ENCODE measurements at places on chromosomes 3 and 15.

DNA sequence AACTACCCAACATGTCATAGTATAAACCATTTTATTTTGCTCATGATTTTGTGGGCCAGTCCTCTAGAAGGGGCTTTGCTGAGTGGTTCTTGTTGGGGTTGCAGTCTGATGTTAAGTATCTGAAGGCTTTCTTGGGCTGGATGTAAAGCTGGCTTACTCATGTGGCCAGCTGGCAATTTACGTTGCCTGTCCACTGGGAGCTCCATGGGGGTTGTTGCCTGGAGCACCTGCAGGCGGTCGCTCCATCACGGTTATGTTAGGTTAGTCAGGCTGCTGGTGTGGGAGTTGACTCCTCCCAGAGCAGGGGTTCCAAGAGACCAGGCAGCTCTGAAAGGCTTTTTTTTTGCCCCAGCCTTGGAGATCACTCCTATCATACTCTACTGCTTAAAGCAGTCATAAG, 98.1 kb downstream of the NR1D2 start:
- DNase-seq = no peak

DNA sequence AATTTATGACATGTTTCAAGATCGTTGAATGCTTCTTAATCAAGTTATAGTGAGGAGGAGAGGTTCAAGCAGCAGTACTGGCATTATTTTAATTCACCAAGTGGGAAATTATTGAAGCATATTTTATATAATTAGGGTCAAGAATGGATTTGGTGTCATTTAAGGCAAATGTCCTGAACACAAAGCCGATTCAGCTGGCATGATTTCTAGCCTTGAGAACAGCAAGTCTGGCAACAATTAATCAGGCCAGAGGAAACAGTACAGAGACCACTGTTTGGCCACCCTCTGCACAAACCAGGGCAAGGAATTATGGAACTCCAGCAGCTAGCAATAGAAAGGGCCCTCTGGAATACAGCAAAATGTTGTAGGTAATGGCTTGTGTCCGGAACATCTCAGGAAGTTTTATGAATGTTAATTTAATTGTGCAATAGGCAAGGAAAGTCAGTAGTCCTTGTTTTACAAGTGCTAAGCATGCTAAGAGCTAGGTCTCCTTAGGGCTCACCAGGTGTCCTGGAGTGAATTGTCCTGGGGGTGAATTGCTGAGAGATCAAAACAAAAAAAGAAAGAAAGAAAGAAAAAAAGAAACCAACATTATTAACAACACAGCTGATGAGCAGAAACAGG, 38.7 kb upstream of the SNRK start:
- DNase-seq = no peak

- DNase-seq = no peak
These were observed 5.8 kb downstream of the CCRL2 start for GRCh38 chr3:46412786-46413298.

DNA sequence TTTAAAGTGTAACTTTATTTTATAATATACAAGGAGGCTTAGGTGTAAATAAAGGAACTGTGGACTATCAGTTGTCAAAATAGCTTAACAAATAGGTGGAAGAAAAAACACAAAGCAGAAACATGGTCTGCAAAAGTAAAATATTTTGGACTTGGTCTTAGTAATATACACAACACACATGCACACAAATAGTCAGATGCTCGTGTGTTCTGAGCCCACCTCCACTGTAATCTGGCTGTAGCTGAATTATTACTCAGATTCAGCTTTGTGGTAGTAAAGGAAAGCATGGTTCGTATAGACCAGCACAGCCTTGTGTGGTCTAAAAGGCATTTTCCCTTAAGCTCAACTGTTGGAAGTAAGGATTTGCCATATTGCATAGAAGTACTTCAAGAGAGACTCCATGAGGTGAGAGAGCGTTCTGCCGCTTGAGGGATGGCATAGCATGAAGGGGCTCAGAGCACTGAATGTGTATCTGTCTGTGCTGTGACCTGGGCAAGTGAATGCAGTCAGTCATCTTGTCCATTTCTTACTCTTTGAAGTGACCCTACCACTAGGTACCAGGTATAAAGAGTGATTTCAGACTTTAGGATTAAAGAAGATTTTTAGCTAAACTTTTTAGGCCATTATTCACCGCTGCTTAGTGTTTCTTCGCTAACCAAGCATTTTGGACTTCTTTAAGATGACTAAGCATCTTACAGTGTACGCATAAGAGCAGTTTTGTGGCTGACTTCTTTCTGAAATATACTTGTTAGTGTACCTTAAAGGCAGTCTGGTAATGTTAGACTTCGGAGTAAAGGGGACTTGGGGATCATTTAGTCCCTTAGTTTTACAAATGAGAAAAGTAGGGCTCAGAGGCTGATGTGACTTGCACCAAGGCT, 15.2 kb downstream of the TPM1 start:
- no peak for DNase-seq

DNA sequence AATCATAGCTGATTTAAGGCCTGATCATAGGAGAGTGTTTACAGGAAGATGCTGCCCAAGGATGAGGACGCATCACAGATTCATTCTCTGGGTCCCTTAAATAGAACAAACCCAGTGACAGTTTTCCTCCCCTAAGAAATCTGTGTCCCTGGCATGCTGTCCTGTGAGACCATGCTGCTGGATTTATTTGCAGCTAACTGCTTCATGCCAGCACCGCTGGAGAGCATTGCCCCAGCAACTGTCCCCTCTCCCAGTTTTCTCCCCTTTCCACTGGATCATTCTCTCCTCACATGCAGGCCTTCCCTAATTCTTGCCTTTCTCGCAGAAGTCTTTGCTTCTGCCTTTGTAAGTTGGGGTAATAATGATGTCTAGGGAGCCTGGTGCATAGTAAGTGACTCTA, 29.3 kb upstream of the DCP1A start:
- no peak for DNase-seq

DNA sequence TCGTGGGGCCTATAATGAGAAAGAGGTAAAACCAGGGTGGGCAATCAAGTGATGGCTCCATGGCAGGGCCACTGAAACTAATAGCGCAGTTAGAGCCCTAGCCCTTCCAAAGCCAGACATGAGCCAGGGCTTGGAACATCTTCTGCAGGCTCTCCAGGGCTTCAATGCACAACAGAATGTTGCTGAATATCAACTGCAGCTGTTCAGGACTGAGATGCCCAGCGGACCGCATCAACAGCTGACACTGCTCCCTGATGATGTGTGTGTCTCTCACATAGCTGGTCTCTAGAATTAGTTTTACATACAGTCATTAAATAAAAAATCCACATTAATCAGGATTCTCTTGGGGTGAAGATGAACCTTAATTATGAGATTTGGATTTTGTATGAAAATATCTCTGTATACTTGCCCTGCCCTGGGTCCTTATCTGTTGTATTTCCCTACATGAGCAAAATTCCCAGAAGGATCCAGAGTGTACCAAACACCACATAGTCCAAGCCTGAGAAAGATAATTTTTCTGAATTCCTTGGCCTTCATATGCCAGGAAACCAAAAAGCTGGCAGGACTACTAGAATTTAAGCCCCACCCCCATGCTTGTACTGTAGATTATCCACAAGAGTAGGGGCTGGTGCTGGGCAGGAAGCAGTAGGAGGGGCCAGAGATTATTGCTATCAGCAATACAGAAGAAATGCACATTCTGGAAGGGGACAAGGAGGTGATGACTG, 7.7 kb upstream of the GOLGB1 start:
- no peak for DNase-seq

Data from stimulated activated CD4-positive, alpha-beta T cell treated with anti-CD3 and anti-CD28 coated beads, TNF-alpha, amount 100 ng/mL, for 1 hour (primary cell).